ENCODE measurements at places on chromosomes 4 and X.

DNA sequence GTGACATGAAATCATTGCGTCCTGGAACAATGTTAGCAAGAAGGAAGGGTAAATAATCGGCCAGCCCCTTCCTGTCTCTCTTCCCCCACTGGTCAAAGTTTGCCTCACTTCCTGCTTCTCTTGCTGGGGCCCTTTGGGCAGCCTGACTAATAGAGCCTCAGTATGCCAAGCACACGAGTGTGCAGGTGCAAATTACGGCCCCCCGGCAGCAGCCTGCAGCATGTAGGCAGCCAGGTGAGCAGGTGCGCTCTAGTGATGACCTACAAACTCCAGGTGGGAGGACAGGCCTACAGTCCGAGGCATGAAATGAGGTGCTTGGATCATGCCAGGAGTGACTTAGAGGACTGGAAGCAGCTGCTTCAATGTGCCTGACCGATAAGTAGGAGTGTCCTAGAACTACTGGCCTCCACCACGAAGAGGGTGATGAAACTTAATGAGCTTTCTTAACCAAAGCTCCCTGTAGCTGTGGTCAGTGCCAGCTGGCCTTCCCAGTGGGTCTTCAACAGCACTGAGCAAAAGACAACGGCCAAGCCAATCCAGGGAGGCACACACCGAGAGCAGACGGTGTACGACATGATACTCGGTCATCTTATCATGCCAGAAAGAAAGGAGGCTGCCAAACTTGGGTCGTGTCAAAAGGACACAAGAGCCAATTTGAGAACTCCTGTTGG is 26.1 kb upstream of the FAT1 start:
- DNase-seq: no peak

DNA sequence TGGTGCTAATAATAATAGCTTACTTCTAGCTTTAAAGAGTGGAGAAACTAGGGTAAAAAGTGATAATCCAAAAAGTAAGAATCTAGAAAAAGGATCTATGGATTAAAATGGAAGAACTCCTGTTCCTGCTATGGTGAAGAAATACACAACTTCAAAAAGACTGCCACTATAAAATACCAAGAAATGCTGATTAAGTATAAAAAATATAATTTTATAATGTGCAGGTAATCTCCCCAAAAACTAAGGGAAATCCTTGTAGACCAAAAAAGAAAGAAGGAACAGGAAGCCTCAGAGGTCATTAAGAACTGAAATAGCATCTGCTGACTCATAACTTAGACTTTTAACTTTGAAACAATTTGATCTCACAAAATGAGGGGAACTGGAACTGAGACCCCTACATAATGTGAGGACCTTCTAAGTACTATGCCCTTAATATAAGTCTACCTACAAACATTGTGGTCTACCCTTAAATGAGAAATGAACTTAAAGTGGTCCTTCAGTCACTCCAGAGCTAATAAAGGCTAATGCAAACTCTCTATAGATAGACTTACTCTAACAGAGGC is 50.6 kb upstream of the SRPX start:
- no peak for DNase-seq

DNA sequence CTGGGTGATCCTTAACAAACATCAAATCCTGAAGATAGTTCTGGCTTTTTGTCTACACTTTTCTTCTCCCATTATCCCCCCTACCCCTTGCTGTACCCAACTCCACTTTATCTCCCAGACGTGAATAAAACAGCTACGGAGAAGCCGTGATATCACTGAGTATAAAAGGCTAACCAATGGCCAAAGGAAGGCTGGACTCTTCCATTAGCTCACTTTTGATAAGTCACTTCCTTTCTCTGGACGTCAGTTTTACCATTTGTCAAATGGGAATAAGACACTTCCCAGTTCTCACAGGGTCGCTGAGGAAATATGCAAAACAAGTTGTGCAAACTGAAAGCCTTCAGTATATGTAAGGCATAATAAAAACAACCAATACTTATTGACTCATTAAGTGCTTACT is 38.6 kb upstream of the EDA2R start:
- no peak for DNase-seq

- DNase-seq: peak; percentile 4
These were observed 58.0 kb upstream of the H2AZ1 start for GRCh38 chr4:100008048-100008447.

DNA sequence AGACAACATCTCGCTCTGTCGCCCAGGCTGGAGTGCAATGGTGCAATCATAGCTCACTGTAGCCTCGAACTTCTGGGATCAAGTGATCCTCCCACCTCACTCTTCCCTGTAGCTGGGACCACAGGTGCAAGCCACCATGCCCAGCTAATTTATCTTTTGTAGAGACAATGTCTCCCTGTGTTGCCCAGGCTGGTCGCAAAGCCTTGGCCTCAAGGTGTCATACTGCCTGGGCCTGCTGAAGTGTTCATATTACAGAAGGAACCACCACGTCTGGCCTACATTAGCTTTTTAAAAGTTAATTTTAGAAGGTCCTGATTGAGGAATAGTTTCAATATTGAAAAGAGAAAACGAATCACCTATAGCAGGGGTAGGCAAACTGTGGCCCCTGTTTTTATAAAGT is 22.5 kb downstream of the TRIML2 start:
- no peak for DNase-seq

- DNase-seq: peak; percentile 2
These were observed 390.1 kb downstream of the ADAM29 start for GRCh38 chr4:175308236-175308635.

DNA sequence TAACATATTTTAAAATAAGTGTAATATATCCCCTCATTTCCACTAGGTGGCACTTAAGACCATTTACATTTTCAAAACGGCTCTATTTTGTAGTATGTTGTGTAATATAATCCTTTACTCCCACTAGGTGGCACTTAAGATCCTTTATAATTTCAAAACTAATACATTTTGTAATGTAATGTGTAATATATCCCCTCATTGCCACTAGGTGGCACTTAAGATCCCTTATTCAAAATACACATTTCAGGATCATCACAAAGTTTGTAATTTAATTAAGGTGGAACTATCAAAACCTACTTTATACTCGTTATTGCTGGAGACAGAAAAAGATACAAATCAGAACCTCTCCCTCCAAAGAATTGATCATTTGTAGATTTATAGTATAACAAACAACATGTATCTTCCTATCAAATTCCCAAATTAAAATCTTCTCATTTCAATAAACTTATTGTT is 132.5 kb downstream of the ARHGAP6 start:
- peak; percentile 53 for DNase-seq

DNA sequence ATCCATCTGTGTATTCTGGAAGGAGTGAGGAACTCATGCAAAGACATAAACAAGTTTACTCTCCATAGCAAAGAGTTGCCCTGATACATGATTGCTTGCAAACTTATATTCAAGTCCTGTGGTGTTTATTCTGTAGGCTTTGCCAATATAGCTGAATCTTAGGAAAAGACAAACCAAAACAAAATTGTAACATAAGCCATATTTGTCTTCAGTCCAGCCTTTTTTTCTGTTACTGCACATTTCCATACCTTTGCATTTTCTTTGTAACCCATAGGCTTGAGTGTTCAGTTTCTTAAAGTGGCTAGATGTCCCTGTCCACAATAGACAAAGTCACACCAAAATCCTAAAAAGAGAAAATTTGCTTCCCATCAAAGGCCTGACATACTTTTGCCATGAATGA is 120.4 kb downstream of the PPARGC1A start:
- DNase-seq: no peak

DNA sequence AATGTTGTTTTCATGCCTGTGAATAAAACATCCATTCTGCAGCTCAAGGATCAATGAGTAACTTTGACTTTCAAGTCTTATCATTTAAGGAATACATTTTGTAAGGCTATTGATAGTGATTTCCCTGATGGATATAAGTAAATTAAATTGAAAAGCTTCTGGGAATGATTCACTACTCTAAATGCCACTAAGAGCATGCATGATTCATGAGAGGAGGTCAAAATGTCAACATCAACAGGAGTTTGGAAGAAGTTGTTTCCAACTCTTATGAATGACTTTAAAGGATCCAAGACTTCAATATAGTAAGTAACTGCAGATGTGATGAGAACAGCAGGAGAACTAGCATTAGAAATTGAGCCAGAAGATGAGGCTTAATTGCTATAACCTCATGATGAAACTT is 1487.3 kb downstream of the PCDH7 start:
- DNase-seq: no peak

GRCh38 chr4:178086320-178086719 is 644.1 kb upstream of the AGA start:
- no peak for DNase-seq

DNA sequence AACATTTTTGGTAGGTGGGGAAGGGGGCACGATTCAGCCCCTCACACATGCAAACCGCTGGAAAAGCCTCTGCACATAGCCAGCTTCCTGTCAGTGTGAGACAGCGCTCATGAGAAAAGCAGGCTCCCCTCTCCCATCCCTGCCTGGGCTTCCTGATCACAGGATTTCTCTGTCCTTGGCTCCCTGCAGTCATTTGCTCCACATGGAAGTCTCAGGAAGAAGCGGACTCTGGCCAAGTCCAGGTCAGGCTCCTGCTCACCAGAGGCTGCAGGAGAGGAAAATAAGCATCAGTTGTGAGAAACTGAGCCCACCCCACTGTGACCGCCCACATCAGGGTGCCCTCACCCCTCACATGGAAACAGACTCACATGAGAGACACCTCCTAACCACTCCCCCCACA is 664.3 kb upstream of the TENM3 start:
- no peak for DNase-seq

- no peak for DNase-seq
These were observed 33.2 kb upstream of the TBC1D14 start for GRCh38 chr4:6876440-6876839.

- no peak for DNase-seq
These were observed 8.3 kb upstream of the HOPX start for GRCh38 chr4:56689201-56689969.

- DNase-seq: no peak
These were observed 33.0 kb downstream of the TFDP3 start for GRCh38 chrX:133185119-133185518.

DNA sequence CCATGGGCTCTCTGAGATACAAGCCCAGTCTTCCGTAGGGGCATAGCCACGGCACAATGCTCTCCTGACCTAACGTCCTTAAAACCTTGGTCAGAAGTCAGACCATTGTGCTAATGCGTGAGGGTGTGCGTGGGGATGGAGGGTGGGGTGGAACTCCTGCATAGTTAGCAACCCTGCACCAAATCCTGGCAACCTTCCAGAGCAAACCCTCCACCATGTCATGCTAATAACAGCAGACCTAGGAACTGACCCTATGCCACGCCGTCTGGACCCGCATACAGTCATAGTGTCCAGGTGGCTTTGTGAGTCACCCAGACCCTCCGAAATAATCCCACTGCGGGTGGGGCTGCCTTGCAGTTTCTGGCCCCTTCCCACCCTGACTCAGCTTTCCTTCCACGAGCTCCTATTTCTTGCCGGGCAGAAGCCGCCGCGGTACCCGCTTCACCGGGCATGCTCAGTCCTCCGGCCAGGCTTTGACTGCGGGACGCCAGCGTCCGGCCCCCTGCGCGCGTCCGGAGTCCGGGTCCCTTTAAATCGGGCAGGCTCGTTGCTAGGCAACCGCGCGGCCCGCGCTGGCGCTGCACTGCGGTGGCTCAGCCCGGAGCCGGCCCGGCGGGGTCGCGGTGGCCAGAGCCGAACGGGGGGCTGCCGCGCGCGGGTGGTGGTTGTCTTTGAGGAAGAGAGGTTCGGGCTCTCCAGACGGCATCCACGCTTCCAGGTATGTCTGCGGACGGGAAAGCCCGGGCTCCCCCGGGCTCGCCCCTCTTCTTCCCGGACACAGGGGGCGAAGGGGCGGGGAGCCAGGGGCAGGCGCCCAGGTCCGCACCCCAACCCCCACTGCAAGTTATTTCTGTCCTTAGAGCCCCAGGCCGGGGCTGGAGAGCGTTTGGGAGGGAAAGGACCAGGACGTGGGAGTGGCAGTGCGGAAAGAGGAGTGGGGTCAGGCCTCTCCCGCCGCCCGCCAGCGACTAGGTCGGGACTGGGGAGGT is at the start of gene CCDC160:
CCDC160 (plus strand) TSS at position 557 of the 989 bp plus-strand sequence. CDS start 7,619 bp downstream, outside the sequence.
- DNase-seq: peak; percentile 4

DNA sequence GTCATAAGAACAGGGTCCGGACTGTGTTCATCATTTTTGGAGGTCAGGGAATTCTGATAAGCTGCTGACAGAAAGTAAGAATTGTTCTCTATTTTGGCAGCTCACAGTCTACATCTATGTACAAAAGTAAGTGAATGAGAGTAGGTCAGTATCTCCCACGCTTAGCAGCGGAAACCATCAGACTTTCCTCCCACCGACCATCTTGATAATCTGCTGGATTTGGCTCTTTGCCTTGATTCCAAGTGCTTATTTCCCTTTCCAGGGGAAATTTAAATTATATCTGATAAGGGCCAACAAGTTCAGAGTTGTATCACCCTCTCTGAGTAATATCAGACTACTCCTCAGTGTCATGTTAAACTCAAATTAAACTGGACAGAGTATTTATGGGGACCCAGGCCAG is 118.0 kb downstream of the CAMK2D start:
- DNase-seq: no peak

GRCh38 chr4:54614149-54614548 is 43.6 kb upstream of the KIT start:
- no peak for DNase-seq

GRCh38 chr4:30716158-30716557 is 4.0 kb upstream of the PCDH7 start:
- DNase-seq: peak; percentile 23

DNA sequence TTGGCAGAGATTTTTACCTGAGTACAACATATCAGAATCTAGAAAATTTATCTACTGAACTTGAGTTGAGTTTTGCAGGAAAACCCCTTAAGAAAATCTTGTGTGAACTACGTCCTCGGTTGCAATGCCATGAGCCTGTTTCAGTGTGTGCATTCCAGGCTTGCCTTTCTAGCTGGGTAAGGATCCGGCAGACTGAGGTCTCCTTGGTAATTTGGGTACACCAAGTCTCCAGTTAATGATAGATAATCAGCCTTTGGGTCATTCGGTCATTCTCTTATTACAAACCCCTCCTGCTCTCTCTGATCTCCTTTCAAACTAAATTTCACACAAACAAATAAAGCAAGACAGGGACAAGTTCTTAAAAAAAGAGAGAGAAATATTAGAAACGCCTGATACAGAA is 5.9 kb upstream of the HAND2 start:
- no peak for DNase-seq

- no peak for DNase-seq
These were observed 925.1 kb downstream of the PCDH7 start for GRCh38 chr4:31645236-31645635.

- no peak for DNase-seq
These were observed 170.4 kb upstream of the MAB21L2 start for GRCh38 chr4:150411520-150411919.

DNA sequence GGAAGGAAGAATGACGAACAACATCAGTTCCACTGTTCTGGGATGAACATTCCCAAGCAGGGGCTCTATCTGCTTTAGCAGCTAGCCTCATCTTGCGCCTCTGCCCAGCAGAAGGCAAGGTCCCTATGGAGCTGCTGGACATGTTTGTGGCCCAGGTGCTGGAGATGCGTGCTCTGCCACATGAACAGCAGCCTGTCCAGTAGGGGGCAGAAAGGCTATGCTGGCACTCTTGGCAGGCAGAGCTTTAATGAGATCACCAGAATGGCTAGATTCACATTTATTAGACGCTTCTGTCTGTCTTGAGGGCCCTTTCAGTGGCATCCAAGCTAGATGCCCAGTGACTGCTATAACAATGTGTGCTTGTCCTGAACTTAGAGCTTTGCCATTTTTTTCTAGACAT is 1826.0 kb downstream of the STIM2 start:
- DNase-seq: no peak
